Left lung (tissue), 14 donors: ENCODE measurements at places on chromosomes 12 and 14. TPM values are rescaled to one million over a fixed set of nuclear protein-coding genes. Genes with fewer than 3 reads are reported as not detected.

RFX4 gene
- 0.09 TPM for total RNA-seq

SLC17A8 gene
- total RNA-seq = 0.61 TPM

C12orf54 gene
- not detected for total RNA-seq

AMIGO2 gene
- total RNA-seq = 15.4 TPM

MYG1 gene
- 27.7 TPM for total RNA-seq

BEGAIN gene
- total RNA-seq = 1.5 TPM

MEG3 gene
- 47.1 TPM for total RNA-seq

DNA sequence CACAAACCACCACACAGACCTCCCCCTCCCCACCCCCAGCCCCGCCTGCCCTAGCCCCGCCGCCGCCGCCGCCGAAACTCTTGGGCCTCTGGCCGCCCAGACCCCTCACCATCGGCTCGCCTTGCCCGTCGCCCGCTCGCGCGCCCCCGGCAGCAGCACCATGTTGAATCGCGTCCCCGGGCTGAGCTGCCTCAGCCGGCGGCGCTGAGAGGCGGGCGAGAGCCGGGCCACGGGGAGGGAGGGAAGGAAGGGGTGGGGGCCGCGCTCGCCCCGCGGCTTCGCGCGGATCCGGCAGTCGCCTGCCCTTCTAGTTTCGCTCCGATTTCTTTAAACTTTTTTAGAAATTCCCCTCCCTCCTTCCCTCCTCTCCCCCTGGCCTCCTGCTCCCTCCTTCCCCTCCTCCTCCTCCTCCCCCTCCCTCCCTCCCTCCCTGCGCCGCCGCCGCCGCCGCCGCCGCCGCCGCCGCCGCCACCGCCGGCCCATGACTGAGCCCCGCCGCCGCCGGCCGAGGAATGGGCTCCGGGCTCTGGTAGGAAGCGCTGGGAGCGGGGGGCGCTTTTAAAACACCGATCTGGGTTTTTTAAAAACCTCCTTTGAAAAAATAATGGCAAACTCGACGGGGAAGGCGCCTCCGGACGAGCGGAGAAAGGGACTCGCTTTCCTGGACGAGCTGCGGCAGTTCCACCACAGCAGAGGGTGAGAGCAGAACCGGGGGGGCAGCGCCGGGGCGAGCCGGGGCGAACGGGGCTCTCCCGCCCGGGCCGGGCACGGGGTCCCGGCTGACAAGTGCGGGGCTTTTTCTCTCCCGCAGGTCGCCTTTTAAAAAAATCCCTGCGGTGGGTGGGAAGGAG lies at the start of gene ARID2:
Gene ARID2, plus strand, starts transcription at position 474 of the 851 bp plus-strand sequence. Its CDS starts 131 bp downstream, at position 605.
- DNase-seq = peak; percentile 90

- DNase-seq = no peak
These were observed 424.7 kb upstream of the TMPO start for GRCh38 chr12:98090731-98091130.

- DNase-seq = no peak
These were observed 2.0 kb upstream of the CCDC197 start for GRCh38 chr14:93994919-93995682.

DNA sequence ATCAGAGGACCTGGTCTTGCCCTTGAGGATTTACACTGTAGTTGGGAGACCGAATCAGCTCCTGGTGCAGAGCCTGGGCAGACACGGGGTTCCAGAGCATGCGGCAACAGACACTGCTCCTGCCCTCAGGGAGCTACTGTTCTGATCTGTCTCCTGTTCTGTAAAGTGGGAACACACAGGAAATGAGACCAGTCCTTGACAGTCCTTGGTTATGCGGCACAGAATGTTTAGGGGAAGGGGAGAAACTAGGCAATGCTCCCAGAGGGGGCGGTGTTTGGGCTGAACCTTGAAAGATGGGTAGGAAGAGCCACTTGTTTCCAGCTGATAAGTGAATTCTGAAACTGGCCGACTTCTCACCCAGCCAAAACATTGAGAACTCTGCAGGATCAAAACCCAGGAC lies 132.4 kb downstream of the ZFP36L1 start:
- no peak for DNase-seq

GRCh38 chr12:89427508-89428156 lies 75.3 kb upstream of the DUSP6 start:
- DNase-seq = no peak

GRCh38 chr12:59871779-59872178 lies 275.9 kb downstream of the SLC16A7 start:
- no peak for DNase-seq

DNA sequence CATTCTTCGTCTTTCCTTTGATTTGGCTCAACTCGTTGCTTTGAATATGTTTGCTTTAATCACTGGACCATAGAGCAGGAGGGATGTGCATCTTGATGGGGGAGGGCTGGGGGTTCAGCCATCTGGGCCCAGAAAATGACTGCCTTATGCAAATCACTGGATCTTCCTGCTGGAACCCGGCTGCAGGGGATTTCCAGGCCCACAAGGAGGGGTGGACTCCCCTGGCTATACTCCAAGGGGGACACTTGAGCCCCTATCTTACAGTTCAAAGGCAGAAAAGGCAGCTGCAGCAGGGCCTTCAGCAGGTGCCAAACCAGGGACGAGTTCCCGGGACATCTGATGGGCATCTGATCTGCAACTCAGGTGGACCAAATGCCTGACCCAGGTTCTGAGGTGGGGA lies 122.5 kb downstream of the DICER1 start:
- no peak for DNase-seq

- no peak for DNase-seq
These were observed 105.1 kb downstream of the KTN1 start for GRCh38 chr14:55684956-55685584.

DNA sequence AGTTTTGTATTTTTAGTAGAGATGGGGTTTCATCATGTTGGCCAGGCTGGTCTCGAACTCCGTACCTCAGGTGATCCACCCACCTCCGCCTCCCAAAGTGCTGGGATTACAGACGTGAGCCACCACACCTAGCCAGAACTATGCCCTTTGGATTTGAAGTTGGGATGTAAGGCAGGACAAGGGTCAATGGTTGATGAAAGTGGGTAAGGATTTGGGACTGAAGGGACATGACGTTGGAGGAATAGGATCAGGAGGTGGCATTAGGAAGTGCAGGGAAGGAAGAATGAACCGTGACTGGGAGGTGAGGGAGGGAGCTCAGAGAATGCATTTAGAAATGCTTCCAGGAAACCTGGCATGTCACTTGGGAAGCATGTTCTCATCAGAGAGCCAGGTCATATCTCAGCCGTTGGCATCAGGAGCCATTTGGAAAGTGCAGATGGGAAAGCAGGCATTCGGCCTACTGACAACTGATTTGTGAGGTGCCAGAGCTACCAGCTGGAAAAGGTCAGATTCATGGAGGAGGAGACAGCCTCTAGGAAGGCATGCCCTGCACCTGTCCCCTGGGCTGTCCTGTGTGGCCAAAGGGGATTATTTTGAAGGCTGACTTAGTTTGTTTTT lies 2.2 kb downstream of the CRADD start:
- no peak for DNase-seq

DNA sequence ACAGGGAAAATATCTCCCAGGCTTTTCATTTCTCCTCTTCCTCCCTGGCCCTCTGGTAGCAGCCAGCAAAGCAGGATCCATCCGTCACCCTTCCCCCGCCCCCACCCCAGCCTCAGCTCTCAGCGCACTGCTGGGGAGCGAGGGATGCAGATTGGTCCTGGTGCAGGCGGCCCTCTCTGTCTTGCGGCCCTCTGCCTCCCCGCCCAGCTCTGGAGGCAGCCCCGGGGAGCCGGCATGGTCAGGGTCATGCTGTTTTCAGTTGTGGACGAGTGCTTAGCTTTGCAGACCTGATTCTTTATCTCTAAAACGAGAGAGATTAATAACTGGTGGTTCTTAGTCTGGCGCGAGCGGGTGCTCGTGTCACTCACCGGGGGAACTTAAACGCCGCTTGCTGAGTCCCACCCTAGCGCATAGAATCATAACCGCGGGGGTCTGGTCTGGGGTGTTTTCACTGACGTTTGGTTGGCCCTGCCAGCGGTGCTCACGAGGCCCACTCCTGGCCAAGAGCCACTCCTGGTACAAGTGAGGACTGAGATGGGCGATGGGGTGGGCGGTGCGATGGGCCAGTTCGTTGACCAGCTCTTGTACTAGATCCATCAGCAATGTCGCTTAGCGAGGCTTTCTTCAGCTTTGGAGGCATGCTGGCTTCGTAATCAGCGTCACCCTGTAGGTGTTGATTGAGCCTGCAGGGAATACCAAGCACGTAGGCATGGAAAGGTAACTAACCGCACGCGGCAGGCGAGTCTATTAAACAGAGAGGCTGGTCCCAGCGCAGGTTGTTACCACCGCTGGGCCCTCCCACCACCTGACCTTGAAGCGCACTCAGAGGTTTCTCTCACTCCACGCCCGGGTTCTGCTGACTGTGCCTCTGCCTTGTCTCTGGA lies 95.2 kb downstream of the TSPAN9 start:
- no peak for DNase-seq

DNA sequence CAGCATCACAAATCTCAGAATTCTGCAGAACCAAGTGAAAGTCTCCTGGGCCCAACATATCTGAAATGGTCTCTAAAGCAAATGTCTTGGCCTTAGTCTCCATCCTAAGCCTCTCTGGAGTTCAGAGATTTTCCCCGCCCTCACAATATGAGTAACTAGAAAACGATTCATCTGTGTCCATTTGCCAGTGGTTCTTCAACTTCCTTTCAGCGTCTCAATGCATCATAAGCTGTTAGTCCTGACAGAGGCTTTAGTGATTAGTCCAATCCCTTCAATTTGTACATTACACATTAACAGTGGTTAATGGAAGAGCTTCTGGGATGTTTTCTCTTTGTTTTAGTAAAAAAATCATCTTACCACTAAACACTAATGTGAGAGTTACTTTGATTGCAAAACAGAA lies 17.4 kb downstream of the NPC2 start:
- DNase-seq = no peak

DNA sequence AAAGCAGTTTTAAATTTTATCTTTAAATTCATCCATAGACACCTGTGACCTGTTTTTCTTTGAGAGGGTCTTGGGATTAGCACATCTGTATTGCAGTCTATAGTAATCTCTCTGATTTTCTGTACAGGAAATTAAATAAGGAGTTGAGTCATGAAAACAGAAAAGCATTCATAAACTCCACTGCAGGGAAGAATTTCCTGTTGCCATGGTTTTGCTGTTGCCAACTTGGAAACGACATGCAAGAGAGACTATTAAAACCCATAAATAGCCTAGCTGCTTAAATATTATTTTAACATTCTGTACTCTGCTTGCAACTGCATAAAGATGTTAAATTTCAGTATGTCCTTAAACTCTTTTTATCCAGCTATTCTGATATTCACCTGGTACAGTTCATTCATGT lies 281.0 kb upstream of the RGS6 start:
- peak; percentile 85 for DNase-seq

GRCh38 chr14:37559386-37559785 lies 35.7 kb downstream of the FOXA1 start:
- no peak for DNase-seq

- DNase-seq = no peak
These were observed 43.1 kb downstream of the LLPH start for GRCh38 chr12:66087365-66087943.

- no peak for DNase-seq
These were observed 18.1 kb downstream of the KRT85 start for GRCh38 chr12:52349196-52349595.
